ENCODE measurements at places on chromosomes 2 and 18.

- H3K4me3 ChIP-seq: peak overlapping the region; percentile 67
- no peak overlapping the region for H3K27ac ChIP-seq
- H3K27me3 ChIP-seq: peaks cover 5% of the 10 kb centered on the region
- H3K36me3 ChIP-seq: peaks cover 14% of the 10 kb centered on the region
These were observed 422 bp downstream of the OBSL1 start for GRCh38 chr2:219570924-219571310.

DNA sequence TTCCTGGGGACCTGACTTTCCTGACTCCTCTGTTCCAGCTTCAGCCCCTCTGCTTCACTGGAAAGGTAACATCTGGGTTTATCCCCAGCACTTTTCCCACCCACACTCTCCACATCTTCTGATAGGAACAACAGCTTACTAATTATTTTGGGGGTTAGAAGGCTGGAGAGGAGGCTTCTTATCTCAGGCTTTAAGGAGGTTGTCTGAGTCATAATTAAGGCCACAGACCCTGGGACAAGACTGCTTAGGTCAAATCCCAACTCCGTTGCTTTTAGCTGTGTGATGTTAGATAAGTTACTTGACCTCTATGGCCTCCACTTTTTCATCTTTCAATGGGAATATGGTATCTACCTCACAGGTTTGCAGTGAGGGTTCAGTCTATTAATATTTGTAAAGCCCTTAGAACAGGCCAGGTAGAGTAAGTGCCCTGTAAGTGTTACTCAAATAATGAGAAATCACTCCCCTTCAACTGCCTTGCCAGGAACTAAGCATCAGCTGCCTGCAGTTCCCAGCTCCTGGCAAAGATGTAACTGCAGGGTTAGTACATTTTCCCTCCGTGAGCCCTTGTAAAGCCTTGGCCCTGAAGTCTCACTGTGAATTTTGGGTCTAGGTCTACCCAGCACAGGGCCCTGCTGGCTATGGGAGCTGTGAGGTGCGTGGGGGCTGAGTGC lies 123.6 kb downstream of the MTX2 start:
- H3K27me3 ChIP-seq: peaks cover 2% of the 10 kb centered on the region
- DNase-seq: no peak
- no peak overlapping the region for H3K27ac ChIP-seq
- H3K36me3 ChIP-seq: no peaks in the 10 kb centered on the region
- no peaks in the 10 kb centered on the region for H3K4me1 ChIP-seq
- no peak overlapping the region for H3K4me3 ChIP-seq

GRCh38 chr18:58005885-58006523 lies 38.0 kb upstream of the NEDD4L start:
- no peak for DNase-seq
- no peaks in the 10 kb centered on the region for H3K36me3 ChIP-seq
- H3K27ac ChIP-seq: no peak overlapping the region
- H3K27me3 ChIP-seq: peaks cover 13% of the 10 kb centered on the region
- no peak overlapping the region for H3K4me3 ChIP-seq

GRCh38 chr2:127362971-127363370 lies 24.8 kb downstream of the MAP3K2 start:
- H3K36me3 ChIP-seq: no peaks in the 10 kb centered on the region
- H3K4me3 ChIP-seq: no peak overlapping the region
- H3K27ac ChIP-seq: no peak overlapping the region
- H3K4me1 ChIP-seq: peaks cover 25% of the 10 kb centered on the region
- DNase-seq: no peak

DNA sequence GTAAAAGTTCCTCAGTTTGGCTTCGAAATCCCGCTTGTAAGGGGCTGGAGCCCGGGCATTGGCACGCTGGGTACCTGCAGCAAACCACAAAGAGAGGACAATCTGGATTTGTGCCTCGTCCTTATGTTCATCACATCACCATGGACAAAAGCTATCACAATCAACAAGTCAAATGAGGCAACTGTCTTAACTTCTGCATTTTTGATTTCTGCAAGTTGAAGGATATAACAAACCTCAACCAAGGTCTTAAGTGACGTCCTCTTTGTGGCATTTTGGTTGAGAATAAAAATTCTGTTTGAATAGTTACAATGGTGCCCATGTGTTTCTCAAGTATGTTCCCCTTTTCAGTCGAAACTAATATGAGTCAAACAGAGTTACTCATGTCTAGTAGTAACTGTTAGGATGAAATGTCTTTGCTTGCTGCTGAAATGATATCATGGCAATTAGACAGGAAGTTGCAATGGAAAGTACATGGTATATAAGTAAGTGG lies 70.8 kb upstream of the STK17B start:
- no peaks in the 10 kb centered on the region for H3K4me1 ChIP-seq
- no peak for DNase-seq
- no peak overlapping the region for H3K27ac ChIP-seq
- H3K27me3 ChIP-seq: no peaks in the 10 kb centered on the region

DNA sequence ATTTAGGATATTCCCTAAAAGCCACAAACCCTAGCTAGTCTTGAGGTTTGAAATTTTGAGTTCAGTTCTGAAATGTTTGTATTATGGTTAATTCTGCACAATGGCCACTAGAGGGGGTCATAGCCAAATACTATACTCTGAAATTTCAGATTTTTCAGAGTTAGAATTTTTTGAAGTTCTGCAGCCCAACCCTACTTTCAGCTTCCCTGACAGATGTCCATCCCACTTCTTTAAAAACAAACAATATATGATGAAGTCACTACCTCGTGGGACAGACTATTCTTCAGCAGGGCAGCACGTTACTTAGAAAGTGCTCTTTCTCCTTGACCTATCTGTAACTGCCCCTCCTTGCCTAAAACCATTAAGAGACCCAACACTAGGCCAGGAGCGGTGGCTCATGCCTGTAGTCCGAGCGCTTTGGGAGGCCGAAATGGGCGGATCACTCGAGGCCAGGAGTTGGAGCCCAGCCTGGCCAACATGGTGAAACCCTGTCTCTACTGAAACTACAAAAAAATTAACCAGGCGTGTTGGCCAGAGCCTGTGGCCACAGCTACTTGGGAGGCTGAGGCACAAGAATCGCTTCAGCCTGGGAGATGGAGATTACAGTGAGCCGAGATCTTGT lies 48.2 kb upstream of the PAPOLG start:
- DNase-seq: no peak
- no peaks in the 10 kb centered on the region for H3K27me3 ChIP-seq
- no peak overlapping the region for H3K4me3 ChIP-seq
- H3K27ac ChIP-seq: no peak overlapping the region

DNA sequence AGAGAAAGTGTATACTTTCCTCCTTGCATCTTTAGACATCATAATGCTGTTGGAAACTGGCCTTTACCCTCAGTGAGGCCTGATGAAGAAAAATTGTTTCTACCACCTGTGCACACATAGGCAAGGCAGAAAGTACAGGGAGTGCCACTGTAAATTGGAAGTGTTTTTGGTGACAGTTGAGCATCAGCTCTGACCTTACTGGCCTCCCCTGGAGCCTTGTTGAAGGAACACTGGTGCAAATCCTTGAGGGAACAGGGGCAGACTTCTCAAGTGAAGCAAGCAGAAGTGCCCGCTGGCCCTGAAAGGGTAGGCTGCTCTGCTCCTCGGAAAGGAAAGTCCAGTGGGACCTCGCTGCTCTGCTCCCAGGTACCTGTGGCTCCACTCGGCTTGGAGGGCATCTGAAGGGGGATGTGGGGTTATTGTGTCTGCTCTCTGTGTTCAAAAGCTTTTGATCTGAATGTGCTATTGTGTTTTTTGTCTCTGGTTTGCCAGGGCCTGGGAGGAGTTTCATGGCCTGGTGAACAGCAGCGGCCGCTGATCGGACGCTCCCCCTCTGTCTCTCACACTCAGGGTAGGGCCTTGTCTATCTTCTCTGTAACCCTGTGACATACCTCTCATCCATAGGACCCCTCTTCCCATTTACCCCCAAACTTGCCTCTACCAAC lies 23.4 kb downstream of the EIF4E2 start:
- H3K27me3 ChIP-seq: no peaks in the 10 kb centered on the region
- H3K4me3 ChIP-seq: no peak overlapping the region
- H3K4me1 ChIP-seq: peaks cover 3% of the 10 kb centered on the region
- DNase-seq: no peak

DNA sequence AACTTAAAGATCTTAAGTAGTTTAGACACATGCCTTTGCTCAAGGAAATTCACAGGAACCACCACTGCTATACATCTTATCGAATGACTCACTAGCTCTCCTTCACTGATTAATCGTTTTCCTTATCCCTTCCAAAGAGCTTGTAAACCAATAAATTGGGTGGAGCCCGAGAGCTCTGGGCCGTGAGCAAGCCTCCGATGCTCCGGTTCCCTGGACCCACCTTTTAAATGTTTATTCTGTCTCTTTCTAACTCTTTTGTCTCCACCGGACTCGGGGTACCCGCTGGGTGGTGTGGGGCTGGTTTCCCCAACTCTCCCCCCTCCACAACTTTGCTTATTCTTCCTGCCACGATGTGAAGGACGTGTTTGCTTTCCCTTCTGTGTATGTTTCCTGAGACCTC lies 292.9 kb upstream of the TMEFF2 start:
- no peaks in the 10 kb centered on the region for H3K36me3 ChIP-seq
- no peak for DNase-seq
- no peaks in the 10 kb centered on the region for H3K4me1 ChIP-seq

DNA sequence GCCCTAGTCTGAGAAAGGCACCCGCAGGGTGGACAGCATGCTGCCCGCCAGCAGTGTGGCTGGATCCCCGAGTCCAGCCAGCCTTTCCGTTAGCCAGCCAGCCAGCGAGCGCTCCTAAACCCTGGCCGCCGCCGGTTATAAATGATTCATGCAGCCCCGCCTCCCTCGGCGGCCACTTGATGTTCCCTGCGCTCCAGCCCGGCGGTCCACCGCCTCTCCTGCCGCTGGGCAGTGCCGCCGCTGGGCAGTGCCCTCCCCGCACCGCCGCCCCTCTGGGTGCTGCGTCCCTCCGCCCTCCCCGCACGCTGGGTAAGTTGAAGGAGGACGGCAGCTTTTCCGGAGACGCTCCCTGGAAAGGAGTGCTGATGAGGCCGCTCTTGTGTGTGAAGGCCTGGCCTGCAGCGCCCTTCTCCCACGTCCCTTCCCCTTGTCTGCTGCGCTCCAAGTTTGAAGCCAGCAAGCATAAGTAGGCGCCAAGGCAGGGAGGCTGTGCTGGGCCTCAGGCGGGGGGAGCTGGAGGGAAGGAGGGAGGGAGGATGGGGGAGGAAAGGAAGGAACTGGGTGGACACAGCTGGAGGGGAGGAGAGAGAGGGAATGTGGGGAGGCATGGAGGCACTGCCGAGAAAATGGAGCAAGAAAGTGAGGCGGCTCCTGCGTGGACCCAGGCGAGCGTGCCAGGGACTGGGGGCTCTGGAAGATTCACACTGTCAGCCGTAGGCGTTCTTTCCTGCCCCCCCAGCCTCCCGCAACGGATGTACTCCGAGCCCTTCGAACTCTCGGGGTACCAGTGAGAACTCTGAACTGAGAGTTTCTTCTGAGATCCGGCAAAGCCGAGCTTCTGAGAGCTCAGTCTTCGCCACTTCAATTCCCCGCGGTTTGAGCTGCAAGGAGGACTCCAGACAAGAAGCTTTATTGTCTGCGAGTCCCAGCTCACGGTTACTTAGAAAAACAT lies 131.9 kb downstream of the GLI2 start:
- H3K27me3 ChIP-seq: peaks cover 84% of the 10 kb centered on the region
- no peak for DNase-seq
- no peak overlapping the region for H3K4me3 ChIP-seq

GRCh38 chr18:61676773-61677434 lies 215.9 kb downstream of the RNF152 start:
- H3K4me3 ChIP-seq: no peak overlapping the region
- H3K27me3 ChIP-seq: no peaks in the 10 kb centered on the region
- no peak overlapping the region for H3K27ac ChIP-seq
- no peak for DNase-seq

GRCh38 chr2:122660786-122661634 lies 905.6 kb downstream of the TSN start:
- H3K27ac ChIP-seq: no peak overlapping the region
- peaks cover 4% of the 10 kb centered on the region for H3K4me1 ChIP-seq
- no peaks in the 10 kb centered on the region for H3K36me3 ChIP-seq
- DNase-seq: peak; percentile 23
- peak overlapping the region; percentile 61 for H3K4me3 ChIP-seq

DNA sequence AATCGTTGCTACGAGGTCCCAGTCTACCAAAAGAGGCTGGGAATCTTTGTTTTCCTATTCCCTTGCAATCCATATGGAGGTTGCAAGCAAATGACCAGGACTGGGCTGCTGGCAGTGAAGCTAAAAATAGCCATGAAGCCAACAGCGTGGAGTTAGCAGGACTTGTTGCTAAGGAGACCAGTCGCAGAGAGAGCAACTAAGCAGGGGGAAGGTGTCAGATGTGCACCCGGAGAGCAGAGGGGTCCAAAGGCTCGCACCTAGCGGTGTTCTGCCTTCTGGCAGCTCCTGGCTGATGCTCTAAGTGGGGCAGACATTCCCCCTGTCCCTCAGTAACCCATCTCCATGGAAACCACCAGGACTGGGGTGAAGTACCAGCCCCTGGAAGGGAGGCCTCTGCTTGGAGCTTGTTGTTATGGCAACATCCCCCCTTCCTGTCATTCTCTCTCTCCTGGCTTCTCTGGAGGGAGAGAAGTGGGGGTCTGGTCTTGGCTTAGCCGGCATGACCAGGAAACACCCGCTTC lies 84.6 kb downstream of the DNMT3A start:
- H3K27ac ChIP-seq: no peak overlapping the region
- H3K4me3 ChIP-seq: no peak overlapping the region
- peaks cover 3% of the 10 kb centered on the region for H3K27me3 ChIP-seq
- H3K4me1 ChIP-seq: peaks cover 20% of the 10 kb centered on the region

- no peaks in the 10 kb centered on the region for H3K27me3 ChIP-seq
- H3K4me1 ChIP-seq: peaks cover 38% of the 10 kb centered on the region
- H3K27ac ChIP-seq: peak within 1 kb of the TSS; percentile 94
- peak; percentile 76 for DNase-seq
- H3K36me3 ChIP-seq: peaks cover 3% of the 10 kb centered on the region
These were observed at the start of gene GPD2 for GRCh38 chr2:156435718-156436496. Gene GPD2, plus strand, starts transcription at chr2:156436379. Its CDS starts 39,727 bp downstream, at chr2:156476106.

DNA sequence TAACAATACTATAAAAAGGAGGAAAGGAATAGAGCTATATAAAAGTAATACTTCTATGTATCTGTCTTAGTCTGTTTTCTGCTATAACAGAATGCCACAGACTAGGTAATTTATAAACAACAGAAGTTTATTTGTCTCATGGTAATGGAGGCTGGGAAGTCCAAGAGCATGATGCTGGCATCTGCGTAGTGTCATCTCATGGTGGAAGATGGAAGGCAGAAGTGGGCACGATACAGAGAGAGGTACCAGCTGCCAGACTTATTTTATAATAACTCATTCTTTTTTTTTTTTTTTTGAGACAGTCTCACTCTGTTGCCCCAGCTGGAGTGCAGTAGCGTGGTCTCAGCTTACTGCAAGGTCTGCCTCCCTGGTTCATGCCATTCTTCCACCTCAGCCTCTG lies 4.3 kb downstream of the DHX57 start:
- H3K4me3 ChIP-seq: no peak overlapping the region
- no peak overlapping the region for H3K27ac ChIP-seq
- peaks cover 14% of the 10 kb centered on the region for H3K4me1 ChIP-seq
- H3K36me3 ChIP-seq: peaks cover 23% of the 10 kb centered on the region

- H3K4me3 ChIP-seq: no peak overlapping the region
- H3K27ac ChIP-seq: no peak overlapping the region
- no peaks in the 10 kb centered on the region for H3K36me3 ChIP-seq
These were observed 158.3 kb downstream of the PDE11A start for GRCh38 chr2:177914247-177914646.

GRCh38 chr2:176818617-176819016 lies 394.0 kb upstream of the HNRNPA3 start:
- no peak overlapping the region for H3K27ac ChIP-seq
- H3K4me3 ChIP-seq: no peak overlapping the region
- DNase-seq: no peak
- H3K4me1 ChIP-seq: peaks cover 22% of the 10 kb centered on the region
- no peaks in the 10 kb centered on the region for H3K36me3 ChIP-seq
